ENCODE measurements at places on chromosomes 5 and 9. TPM values are rescaled to one million over a fixed set of nuclear protein-coding genes. Genes with fewer than 3 reads are reported as not detected.

- DNase-seq = no peak
These were observed 18.7 kb downstream of the ZFAND5 start for GRCh38 chr9:72346333-72346732.

- no peak for DNase-seq
These were observed 38.0 kb downstream of the CREBRF start for GRCh38 chr5:173094012-173094661.

- no peak for DNase-seq
These were observed 364.0 kb downstream of the NDUFS4 start for GRCh38 chr5:53924392-53924791.

DNA sequence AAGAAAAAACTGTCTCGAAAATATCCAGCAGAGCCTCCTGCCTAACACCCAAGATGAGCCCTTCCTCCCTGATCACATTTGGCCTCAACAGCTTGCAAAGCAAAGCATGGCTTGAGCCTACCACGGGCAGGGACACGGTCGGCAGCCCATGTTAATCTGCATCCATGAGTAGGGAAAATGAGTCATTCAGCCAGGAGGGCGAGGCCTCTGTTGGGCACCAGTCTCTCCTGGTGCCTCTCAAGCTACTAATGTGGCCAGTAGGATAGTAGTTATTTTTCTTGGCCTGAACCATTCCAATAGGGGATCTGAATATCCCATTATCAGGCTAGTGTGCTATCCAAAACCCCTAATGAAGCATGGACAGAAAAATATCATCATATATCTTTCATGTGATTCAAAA is 43.0 kb upstream of the SHB start:
- no peak for DNase-seq

DNA sequence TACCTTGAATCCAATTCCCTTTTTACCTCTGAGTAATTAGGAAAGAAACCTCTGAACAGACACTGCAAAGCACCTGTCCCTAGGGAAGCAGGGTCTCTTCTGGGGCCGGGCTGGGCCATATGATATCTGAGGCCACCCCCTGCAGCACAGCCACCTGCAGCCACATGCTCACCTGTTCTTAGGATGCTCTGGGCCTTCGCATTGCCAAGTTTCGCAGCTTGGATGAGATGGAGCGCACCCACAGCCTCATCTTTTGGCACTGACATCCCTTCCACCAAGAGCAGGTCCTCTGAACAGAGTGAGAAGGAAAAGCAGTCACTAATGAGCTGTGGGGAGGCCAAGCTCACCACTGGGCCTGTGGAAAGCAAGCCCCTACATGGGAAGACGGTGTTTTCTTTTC is 27.3 kb downstream of the CLTA start:
- no peak for DNase-seq

DNA sequence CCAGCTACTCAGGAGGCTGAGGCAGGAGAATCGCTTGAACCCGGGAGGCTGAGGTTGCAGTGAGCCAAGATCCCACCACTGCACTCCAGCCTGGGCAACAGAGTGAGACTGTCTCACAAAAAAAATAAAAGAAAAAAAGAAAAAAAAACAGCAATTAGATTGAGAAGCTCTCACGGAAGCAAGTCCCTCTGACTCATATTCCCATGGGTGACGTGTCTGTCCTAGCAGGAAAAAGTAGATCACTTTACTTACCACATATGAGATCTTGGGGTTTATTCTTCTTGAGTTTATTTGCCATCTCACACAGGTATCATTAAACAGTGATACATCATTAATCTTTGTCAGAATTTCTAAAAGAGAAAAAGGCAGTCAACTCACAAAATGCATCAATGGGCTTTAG is 62.6 kb downstream of the SUSD1 start:
- DNase-seq = no peak

DNA sequence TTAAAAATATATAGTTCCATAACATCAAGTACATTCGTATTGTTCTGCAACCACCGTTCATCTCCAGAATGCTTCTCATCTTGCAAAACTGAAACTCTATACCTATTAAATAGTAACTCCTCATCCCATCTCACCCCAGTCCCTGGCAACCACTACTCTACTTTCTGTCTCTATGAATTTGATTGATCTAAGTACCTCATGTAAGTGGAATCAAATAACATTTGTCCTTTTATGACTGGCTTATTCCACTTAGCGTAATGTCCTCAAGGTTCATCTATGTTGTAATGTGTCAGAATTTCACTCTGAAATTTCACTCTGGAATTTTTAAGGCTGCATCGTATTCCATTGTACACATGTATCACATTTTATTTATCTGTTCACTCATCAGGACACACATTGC is 132.1 kb upstream of the RUSC2 start:
- no peak for DNase-seq

DNA sequence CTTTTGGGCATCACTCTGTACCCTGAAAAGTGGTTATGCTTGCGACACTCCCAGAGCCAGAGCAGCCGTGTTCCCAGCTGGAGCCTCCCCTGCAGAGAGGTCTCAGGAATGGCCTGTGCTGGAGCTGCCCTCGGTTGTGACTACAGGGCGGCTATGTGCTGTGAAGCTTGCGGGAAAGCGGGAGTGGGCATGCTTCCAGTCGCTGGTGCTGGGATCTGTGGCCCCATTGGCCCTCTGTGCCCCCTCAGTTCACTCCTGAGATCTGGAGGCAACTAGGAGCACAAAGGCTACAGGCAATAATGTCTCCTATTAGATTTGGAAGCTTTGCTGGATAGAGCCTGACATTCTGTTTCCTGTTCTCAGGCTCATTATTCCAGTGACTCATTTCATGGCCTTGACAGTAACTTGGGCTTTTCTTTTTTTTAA is 56.9 kb downstream of the GPR107 start:
- no peak for DNase-seq

DNA sequence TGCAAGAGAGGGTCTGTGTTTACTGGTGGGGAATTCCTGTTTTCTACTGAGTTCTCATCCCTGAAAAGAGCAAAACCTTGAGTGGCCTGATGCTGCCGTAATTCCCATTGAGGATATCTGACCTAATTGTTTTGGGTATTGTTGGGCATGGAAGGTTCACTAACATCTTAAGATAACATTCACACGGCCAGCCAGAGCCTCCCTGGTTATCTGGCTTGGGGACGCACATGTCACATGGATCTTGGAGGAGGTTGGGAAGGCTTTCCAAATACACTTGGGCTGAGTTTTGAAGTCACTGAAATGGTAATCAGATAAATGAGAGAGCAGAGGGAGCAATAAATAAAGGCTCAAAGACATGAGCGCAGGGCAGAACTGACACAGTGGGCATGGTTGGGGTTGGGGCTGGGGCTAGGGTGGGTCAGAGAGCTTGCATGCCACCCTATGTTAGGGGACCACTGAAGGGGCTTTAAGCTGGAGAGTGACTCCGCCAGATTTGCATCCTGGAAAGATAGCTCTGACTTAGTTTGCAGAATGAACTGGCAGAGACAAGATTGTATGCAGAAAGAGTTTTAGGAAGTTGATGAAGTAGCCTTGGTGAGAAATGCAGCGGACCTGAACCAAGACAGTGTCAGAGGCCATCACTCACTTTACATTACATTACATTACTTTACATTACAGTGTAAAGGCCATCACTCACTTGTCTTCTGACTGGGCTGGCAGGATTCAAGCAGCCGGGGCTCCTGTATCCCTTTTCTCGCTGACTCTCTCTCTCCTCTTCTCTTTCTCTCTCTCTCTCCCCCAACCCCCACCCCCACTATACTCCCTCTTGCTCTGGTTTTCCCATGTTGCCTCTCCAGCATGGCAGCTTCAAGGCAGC is 24.2 kb downstream of the SLC1A1 start:
- DNase-seq = no peak

- DNase-seq = no peak
These were observed 19.7 kb upstream of the TRAF1 start for GRCh38 chr9:120946259-120946658.

GRCh38 chr5:141992349-141992963 is 20.4 kb downstream of the GNPDA1 start:
- no peak for DNase-seq

DNA sequence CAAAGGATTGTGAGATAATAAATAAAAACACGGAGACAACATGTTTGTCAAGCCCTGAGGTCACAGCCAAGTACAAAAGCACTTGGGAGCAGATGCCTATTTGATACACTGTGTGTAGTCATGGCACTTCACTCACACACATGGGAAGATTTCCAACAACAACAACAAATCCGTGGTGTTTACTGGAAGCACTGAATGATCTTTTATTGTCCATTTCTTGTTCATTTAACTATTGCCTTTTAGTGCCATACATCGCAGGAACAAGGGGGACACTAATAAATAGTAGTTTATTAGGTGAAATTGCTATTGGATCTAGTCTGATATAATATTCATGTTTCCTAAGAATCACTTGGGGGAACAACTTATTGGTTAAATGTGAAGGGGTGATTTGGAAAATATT is 20.4 kb upstream of the GDNF start:
- DNase-seq = no peak

DNA sequence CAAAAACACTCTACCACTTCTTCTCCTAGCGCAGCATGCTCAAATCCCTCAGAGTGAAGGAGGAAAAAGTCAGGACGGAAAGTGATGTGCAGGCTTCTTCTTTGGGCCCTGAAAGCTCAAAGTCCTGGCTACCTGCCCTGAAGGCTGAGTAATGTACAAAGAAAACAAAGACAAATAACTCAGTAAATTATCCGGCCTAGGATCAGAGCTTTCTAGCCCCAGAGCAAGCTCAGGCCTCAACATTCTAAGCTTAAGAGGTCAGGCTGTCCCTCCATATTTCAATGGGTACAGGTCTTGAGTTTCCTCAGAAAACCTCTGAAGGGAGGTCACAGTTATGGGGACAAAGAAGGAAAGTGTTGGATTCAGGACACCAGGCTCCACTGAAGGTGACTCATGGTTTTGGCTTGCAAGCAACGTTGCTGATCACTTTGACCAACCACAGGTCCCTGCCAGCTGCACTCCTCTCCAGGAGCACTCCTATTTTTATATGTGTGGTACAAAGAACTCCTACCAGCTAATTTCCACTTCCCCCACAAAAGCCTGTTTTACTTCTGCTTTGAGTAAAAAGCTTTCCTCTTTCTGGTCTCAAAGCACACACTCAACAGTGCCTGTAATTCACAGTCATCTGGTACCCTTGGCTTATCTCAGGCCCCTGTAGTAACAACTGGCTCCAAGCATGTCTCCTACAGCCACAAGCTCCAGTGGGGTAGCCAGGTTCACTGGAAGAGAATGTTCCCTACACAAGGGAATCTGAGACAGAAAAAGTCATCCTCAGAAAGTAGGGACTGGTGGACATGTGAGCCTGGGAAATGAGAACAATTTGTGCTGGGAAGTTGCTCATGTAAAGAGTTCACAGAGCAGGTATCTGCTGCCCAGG is 115.7 kb downstream of the UGCG start:
- DNase-seq = no peak

- DNase-seq = no peak
These were observed 319.2 kb downstream of the ENC1 start for GRCh38 chr5:74321326-74321725.

GRCh38 chr9:7967093-7967827 is 167.7 kb upstream of the DMAC1 start:
- no peak for DNase-seq

DNA sequence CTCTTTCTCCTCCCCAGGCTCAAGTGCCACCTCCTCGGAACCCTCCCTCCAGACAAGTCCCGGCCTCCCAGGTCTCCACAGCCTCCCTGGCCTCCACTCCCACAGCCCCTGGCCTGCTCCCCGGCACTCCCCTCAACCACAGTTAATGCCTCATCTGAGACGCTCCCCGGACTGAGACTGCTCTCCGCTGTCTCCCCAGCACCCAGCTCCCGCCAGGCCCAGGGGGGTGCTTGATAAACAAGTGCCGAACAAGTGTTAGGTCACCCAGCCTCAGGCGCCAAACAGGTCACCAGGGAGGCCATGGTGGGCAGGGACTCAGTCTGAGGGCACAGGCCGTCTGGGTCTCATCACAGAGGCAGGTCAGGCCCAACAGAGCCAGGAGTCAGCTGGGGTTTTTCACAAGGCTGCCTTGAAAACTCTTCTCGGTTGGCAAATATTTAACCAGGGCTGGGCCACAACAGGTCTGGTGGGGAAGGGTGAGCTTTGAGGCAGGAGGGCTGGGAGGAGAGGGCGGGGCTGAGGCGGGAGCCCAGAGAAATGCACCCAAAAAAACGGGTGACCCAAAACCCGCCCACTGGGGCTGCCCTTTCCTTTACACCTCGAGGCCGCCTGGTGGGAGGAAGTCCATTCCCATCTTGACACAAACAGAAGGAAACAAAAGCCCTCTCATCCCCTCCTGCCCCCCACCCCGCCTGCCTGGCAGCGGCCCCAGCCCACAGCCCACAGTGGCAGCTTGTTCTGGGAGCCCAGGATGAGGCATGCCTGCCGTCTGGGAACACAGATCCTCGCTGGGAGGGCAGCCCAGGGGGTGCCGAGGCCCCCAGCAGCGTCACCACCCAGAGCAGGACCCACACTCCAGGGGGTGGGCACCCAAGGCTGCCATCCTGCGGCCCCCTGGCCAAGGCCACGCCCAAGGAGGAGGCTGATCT is 66.6 kb upstream of the STXBP1 start:
- no peak for DNase-seq

PCDHB10 gene
- polyA plus RNA-seq = 5.8 TPM

PKD2L2 gene
- 0.84 TPM for polyA plus RNA-seq

NDST1 gene
- polyA plus RNA-seq = 53.4 TPM

C9orf153 gene
- 0.26 TPM for polyA plus RNA-seq

SLC23A1 gene
- 12.1 TPM for polyA plus RNA-seq

CDH10 gene
- polyA plus RNA-seq = 3.9 TPM

MYOT gene
- 2.2 TPM for polyA plus RNA-seq

PITX1 gene
- polyA plus RNA-seq = not detected

ANKRD18B gene
- 1.7 TPM for polyA plus RNA-seq

TMEM174 gene
- polyA plus RNA-seq = 20.4 TPM

PCDHA1 gene
- 0.07 TPM for polyA plus RNA-seq
